AG04449 (cell line): ENCODE measurements at places on chromosomes 3 and 15.

DNA sequence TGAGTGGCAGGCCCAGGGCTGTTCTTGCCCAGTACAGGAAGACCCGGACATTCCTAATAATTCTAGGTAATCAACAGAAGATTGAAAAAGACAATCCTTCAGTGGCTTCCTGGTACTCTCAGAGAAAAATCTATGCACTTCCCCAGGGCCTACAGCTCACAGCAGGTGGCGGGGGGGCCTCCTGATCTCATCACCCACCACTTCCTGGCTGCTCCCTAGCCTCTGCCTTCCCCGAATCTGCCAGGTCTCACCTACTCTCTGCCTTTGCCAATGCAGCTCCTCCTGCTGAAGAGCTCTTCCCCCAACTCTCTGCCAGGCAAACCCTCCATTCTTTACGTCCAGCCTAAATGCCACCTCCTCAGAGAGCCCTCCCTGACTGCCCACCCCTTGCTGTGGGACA lies 37.5 kb downstream of the EHD4 start:
- DNase-seq: no peak

GRCh38 chr3:30602946-30603345 lies 3.5 kb upstream of the TGFBR2 start:
- no peak for DNase-seq

DNA sequence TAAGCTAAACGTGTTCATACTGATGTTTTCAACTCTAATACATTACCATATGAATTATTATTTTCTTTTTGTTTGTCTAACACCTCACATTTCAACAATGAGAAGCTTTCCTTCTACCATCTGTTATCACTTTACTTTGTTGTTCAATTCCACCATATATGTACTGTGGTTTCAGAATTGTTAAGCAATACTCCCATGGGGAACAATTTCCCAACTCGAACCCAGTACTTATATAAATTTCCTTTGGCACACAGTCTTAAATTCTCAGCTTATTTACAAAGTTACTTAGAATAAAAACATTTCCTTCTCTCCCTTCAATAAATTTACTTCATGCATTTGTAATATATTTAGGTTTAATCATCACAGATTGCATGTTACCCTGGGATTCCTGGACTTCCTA lies 1764.4 kb downstream of the OTOL1 start:
- no peak for DNase-seq

DNA sequence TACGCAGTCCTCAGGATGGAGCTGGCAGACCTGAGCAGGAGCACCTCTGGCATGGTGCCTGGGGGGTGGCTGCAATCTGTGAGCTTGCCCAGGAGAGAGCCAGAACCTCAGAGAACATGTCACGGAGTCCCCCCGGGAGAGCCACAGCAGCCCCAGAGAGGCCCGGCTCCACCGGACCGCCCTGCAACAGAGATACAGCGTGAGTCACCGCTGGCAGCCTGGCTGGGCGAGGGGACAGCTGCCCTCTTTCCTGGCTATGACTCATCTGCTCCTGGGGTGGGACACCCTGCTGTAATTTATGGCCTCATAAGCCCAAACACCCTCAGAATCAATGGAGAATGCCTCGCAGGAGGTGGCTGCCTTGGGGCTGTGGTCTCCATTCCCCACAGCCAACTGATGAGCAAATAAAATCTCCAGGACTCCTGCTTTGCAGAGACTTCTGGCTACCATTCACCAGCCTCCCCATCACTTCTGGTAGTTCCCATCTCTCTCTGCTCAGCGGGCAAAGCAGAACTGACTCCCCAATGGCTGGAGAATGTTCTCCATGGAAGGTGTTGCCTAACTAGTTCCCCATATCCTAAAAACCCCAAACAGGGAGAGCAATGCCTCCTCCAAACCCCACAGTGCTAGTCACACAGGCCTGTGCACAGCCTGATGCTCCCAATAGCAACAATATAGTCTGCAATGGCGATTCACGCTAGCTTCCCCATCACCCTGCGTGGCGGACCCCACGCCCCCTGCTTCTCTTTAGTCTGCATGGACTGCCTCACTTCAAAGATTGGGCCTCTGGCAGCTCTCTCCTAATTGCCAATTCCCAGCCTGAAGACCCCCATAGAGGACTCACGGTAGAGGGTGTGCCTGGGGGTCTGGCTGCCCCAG lies 21.6 kb downstream of the ACSBG1 start:
- no peak for DNase-seq

GRCh38 chr3:17287006-17287689 lies 402.4 kb downstream of the PLCL2 start:
- DNase-seq: no peak
